ENCODE measurements at places on chromosomes 13 and 19. TPM values are rescaled to one million over a fixed set of nuclear protein-coding genes. Genes with fewer than 3 reads are reported as not detected.

- DNase-seq: no peak
Observed at GRCh38 chr13:41246969-41247680, 16.3 kb downstream of the MTRF1 start.

- DNase-seq: no peak
Observed at GRCh38 chr13:101575581-101575980, 123.1 kb downstream of the ITGBL1 start.

GRCh38 chr19:45244133-45244794 lies 943 bp downstream of the EXOC3L2 start:
- DNase-seq: no peak

GRCh38 chr13:98524391-98524790 lies 52.5 kb downstream of the STK24 start:
- DNase-seq: no peak

GRCh38 chr13:55437162-55437561 lies 1703.6 kb upstream of the PRR20A start:
- DNase-seq: no peak

- no peak for DNase-seq
Observed at GRCh38 chr19:1991018-1991913, 24.2 kb downstream of the BTBD2 start.

DNA sequence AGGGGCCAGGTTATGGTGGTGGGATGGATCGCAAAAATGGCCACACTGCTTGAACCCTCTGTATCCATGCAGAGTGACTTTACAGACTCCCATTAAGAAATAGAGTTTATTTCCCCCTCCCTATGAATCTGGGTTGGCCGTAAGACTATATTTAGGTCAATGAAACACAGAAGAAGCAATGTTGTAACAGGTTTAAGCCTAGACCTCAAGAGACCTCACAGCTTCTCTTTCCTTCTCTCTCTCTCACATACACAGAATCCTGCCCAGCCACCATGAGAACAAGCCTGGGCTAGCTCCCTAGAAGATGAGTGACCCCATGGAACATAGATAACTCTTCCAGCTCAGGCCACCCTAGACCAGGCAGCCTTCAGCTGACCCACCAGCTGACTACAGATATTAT lies 21.0 kb upstream of the FBL start:
- no peak for DNase-seq

DNA sequence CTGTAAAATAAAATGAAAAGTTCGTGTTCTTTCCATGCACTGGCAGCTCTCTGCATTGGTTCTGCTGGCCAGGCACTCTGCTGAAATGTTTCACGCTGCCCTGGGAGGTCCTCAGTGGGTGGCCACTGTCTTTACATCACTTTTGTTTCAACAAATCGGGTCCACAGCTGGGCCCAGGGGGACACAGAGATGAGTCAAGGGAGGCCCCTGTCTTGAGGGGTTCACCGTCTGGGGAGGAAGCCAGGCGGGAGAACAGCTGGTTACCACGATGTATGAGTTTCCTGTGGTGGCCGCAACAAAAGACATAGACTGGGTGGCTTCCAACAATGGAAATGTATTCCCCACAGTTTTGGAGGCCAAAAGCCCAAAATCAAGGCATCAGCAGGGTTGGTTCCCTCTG lies 5.1 kb upstream of the KLF2 start:
- DNase-seq: no peak

DNA sequence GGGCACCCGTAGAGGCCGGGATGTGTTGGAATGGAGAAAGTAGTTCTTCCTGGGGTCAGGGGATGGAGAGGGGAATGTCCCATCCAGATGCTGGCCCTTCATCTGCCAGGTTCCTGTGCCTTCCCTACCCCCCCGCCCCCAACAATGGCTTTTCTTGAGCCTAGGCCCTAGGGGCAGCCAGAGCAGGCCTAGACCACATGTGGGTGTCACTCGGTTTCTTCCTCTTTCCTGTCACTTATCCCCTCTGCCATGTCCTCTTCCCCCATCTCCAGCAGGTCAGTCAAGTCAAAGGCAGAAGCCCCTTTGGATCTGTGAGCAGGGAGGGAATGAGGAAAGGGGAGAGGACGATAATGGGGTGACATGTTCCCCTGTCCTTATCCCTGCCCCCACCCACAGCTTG lies 36.4 kb downstream of the LYL1 start:
- no peak for DNase-seq

DNA sequence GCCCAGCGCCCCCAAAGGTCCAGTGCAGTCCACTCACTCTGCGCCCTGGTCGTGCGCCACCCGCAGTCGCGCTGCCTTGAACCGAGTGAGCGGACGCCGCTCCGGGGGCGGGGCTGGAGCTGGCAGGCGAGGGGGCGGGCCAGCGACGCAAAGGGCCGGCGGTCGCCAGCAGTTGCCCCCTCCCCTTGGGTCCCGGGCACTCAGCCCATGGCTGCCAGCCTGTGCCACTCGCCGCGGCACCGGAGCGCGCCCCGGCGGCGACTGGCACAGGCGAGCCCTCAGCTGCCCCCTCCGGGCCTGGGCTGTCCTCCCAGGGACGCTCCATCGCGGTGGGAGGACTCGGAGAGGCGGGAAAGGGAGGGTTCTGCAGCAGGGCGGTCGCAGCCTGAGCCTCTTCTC lies at the start of gene S1PR5:
TSS of gene S1PR5 (minus strand) at position 87 of the 399 bp plus-strand sequence. CDS start 2,436 bp downstream, outside the sequence.
- DNase-seq: no peak

DNA sequence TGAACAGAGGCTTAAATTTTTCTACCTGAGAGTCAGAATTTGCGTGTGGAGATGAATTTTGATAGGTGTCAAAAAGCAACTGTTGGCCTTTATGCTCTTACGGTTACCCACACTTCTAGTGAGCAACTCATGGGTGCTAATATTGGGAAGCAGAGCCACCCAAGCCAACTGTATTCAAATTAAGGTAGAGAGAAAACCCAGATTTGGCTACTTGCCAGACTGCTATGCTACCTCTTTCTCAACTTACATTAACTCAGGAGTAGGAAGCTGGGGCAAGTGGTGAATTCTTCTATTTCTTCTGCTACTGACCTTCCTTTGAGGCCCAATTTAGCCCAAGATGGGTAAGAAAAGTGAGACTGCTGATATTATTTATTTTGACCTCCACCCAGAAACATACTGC lies 83.9 kb downstream of the OLFM4 start:
- DNase-seq: no peak

DNA sequence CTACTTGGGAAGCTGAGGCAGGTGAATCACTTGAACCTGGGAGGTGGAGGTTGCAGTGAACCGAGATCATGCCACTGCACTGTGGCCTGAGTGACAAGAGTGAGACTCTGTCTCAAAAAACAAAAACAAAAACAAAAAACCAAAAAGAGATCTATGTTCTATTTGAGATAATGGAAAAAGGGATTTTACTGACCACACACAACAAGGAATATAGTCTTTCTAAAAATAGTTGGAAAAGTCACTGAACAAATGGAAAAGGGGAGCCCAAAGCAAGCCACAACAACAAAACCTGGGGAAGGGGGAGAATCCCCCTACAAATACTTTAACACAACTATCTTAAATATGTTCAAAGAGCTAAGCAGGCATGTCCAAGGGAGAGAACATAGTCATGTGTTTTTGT lies 37.3 kb downstream of the ZNF558 start:
- DNase-seq: no peak

- no peak for DNase-seq
Observed at GRCh38 chr13:23381866-23382265, 51.6 kb downstream of the SACS start.

- no peak for DNase-seq
Observed at GRCh38 chr19:29446361-29446760, 79.4 kb upstream of the VSTM2B start.

Gene CGB3
- polyA plus RNA-seq: not detected

Gene ZNF610
- 4.4 TPM for polyA plus RNA-seq

Gene MCEMP1
- polyA plus RNA-seq: not detected

Gene SSBP4
- polyA plus RNA-seq: 12.6 TPM

Gene FUT6
- polyA plus RNA-seq: not detected

Gene GPR12
- polyA plus RNA-seq: not detected

Gene GRIN2D
- polyA plus RNA-seq: 0.07 TPM

Gene ADGRE3
- not detected for polyA plus RNA-seq

Gene HSPB6
- polyA plus RNA-seq: 31.7 TPM

Measured in AG04450 (cell line).